T-helper 22 cell (primary cell): ENCODE measurements at places on chromosomes 13 and 19.

DNA sequence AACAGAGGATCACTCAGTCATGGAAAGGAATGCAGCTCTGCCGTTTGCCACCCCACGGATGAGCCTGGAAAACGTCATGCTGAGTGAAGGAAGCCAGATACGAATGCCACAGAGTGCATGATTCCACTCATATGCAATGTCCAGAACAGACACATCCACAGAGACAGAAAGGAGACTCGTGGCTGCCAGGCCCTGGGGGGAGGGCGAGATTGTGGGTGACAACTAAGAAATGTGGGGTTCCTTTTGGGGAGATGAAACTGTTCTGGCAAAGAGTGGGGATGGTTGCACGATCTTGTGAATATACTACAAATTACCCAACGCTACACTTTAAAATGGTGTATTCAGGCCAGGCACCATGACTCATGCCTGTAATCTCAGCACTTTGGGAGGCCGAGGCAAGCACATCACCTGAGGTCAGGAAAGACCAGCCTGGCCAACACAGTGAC, 27.2 kb upstream of the NAPA start:
- no peak for DNase-seq

- DNase-seq, result no peak
Observed at GRCh38 chr19:4891066-4891465, 11.6 kb downstream of the ARRDC5 start.

DNA sequence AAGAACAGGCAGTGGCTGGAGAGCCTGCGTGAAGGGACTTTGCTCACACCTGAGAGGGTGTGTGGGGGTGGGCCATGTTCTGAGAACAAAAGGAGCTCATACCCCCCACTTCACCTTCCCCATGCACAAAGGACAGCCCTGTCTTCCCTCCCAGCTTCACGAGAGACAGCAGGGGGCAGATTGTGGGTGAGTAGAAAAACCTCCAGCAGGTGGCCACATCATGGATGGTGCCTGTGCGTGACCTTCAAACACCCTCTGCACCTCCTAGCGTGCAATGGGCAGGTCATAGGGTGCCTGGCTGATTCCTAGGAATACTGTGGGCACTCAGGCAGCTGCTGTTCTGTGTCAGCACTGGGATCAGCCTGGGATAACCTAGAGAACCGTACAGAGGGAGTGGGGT, 36.3 kb upstream of the PSG9 start:
- no peak for DNase-seq

- no peak for DNase-seq
Observed at GRCh38 chr13:29853131-29853530, 2.7 kb upstream of the UBL3 start.

DNA sequence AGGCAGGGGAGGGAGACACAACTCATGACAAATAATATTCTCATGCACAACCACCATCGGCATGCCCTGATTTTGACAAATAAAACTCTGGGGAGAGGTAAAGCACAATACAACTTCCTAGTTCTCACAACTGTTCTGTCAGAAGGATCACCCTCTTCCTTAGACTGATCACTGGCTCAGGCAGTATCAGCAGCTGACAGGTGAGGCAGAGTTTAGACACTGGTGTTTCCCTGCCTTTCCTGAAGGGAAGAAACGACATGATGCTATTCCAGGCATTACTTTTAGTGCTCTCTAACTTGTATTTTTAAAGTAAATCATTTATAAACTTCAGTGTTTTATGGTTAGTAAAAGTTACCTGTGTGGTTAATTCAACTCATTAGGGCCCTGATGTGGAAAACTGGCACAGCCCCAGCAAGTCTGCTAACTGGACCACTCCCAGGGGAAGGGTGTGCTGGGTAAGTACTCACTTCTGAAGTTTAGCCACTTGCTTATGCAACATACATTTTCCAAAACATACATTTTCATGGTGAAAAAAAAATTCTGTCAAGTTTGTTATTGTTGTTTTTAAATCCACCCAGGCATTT, 82.8 kb downstream of the CRYL1 start:
- no peak for DNase-seq

DNA sequence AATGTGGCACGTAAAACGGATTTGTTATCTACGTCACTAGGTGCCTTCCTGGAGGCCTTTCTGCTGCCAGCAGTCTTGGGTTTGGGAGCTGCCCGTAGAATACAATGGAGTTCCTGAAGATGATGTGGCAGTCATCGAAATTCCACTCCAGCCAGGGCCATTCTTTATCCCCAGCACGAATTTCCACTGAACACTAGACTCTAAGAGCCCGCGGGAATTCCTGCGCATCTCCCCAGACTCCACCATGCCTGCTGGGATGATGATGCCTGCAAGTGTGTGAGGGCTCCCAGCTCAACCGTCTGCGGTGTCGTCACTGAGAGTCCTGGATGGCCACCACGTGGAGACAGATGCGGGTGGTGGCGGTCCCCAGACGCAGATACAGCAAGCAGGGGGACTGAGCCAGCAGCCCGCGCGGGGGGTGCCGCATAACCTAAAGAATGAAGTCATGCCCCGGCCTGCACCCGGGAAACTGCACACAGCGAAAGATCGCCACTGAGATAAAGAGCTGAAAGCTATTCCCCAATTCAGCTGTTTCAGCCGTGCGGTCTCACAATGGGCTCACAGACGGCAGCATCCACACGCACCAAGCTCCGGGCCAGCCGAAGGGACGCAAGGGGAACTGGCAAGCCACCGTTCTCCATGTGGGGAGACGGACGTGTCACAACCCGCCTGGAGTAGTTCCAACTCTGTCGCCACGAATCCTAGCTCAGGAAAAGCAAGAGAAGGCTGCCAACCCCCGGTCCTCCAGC, 41.1 kb downstream of the COL4A1 start:
- DNase-seq, result no peak

- no peak for DNase-seq
Observed at GRCh38 chr19:18788529-18789421, 2.3 kb downstream of the COMP start.

DNA sequence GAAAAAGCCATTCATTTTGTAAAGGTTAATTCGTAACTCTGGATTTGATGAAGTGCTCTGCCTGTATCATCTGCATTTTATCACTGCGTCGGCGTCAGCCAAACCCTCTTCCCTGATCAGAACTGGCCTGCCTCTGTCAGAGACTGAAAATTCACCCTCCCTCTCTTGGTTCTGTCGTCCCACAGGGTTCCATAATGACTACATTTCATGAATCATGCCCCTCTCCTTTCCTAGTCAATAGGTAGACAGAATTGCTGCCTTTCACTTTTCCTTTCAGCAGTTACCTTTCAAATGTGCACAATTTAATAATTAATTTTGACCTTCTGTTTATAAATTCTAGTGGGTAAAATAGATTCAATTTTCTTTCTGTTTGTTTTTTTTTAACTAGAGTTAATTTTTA, 423.4 kb downstream of the RFC3 start:
- no peak for DNase-seq

DNA sequence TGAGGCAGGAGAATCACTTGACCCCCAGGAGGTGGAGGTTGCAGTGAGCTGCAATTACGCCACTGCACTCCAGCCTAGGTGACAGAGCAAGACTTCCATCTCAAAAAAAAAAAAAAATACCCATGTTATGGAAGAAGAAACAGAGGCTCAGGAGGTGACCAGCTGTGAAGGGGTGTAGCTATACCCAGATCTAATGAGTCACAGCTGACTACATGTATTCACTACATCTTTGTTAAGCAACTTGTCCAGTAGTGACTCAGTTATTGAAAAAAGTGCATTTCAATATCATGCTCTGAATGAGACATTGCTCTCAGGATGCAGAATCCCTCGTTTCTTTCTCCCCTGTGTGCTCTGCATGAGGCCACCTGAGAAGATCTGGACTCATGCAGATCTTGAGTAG, 16.1 kb upstream of the SPART start:
- DNase-seq, result no peak

DNA sequence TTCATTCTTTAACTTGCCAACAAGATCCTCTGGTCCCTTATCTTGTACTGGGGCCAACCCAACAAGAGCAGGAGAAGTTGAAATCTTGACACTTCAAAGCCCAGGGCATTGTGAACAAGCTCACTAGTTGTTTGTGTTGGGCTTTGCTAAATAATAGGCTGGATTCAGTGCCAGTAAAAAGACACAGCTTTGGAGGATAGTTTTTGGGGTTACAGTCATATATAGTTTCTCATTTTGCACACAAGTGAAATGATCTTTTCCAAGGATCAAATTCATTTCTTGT, 30.3 kb upstream of the LRCH1 start:
- DNase-seq, result no peak

- DNase-seq, result no peak
Observed at GRCh38 chr13:38620876-38621275, 66.0 kb upstream of the FREM2 start.

DNA sequence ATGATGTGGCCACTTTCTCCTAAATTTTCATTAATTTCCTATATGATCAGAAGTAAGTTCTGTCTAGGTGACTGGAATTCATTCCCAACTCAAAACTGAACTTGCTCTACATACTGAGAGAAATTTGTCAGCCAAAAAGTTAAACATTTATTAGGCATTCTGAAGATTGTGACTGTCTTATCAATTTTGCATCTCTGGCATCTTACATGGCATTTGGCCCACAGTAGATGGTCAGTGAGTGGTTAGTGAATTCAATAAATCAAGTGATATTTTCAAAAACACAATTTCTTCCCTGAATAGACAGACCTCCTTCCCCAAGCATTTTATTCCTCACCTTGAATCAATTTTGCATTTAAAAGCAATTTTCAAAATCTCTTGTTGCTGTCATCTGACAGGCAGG, 363.2 kb upstream of the NBEA start:
- no peak for DNase-seq

- DNase-seq, result no peak
Observed at GRCh38 chr13:38412266-38412665, 62.6 kb downstream of the UFM1 start.

- DNase-seq, result peak; percentile 92
Observed at GRCh38 chr19:17469481-17470067, 750 bp upstream of the SLC27A1 start.

GRCh38 chr19:19452243-19453124, 47.0 kb downstream of the GATAD2A start:
- no peak for DNase-seq

- no peak for DNase-seq
Observed at GRCh38 chr13:52033039-52033438, 8.5 kb downstream of the UTP14C start.

- DNase-seq, result no peak
Observed at GRCh38 chr13:76048675-76049375, 412.7 kb downstream of the LMO7 start.

- DNase-seq, result no peak
Observed at GRCh38 chr13:111253365-111253872, 67.0 kb upstream of the TEX29 start.

DNA sequence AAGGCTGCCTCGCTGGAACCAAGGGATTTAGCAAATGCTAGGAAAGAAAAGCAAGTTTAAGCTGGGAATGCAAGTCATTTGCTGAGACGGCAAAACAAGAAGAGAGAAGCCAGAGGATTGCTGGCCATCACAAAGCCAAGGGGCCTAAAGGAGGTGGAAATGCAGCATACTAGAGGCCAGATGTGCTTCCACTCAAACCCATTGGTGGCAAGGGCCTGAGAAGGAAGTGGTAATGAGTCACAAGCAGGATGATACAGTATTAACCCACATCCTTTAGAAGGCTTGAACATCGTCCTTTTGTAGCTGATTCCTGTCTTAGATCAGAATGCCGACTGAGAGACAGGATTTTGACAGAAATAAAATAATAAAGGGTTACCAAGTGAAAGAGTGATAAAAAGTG, 68.2 kb downstream of the ITGBL1 start:
- no peak for DNase-seq

DNA sequence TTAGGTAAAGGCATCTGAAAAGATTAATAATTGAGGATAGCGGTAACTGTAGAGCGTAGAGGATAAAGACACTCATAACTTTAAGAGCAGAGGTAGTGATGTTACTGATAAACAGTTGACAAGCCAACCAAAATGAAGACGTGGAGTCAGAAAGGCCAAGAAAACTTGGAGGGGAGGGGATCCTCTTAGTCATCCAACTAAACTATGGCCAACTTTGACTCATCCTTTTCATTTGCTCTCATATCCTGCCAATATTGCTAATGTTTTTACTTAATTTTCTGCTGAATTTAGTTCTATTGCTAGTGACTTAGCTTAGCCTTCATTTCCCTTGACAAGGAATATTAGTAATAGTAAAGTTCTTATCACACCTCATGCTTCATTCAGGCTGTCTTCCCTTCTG, 13.4 kb downstream of the ITGBL1 start:
- no peak for DNase-seq

GRCh38 chr13:53783471-53783870, 754.9 kb downstream of the OLFM4 start:
- no peak for DNase-seq

DNA sequence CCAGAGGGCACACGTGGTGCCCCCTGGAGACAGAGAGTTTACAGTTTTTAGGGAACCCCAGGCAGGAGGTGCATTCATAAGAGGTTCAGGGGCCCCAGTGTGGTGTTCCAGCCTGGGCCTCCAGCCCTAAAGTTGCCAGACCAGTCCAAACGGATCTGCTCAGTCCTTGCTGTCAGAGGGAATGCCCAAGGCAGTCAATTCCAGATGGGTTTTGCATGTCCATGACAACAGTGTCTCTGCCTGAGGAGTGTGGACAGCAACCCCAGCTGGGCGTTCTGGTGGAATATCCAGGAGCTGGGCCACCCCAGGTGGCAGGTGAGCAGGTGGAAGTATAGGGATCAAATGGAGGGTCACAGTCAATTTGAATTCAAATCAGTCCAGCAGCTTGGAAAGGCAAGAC, 25.3 kb downstream of the FBXO27 start:
- no peak for DNase-seq

DNA sequence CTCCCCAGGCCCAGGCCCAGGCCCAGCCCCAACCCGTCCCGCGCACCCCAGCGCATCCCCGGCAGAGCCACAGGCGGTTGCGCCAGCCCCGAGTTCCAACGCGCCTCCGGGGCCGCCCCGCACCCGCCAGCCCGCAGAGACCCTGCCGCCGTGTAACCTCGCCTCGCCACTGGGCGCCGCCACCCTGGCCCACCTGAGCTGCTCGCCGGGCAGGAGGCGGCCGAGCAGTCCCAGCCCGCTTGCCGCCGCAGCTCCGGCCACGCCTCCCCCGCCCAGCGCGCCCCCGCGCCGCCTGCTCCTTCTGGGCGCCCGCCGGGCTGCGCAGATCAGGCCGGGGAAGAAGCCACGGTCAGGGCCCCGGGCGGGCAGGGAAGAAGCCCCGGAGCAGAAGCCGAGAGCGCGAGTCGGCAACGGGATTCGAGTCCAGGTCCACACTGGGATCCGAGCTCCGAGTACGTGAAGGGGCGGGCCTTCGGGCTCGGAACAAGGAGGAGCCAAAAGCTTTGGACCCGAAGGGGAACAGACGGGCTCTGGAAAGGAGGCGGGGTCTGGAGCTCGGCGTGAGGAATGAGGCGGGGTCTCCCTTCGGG, at the start of gene MBOAT7:
Gene MBOAT7, minus strand, starts transcription at position 436 of the 590 bp plus-strand sequence. CDS start 1,072 bp downstream, outside the sequence.
- no peak for DNase-seq

- no peak for DNase-seq
Observed at GRCh38 chr13:46604226-46604990, 51.4 kb downstream of the LRCH1 start.

- DNase-seq, result peak; percentile 57
Observed at GRCh38 chr19:21358768-21359451, at the start of gene ZNF738. Gene ZNF738, plus strand, starts transcription at chr19:21359000. Its CDS starts 141 bp downstream, at chr19:21359141.

- DNase-seq, result no peak
Observed at GRCh38 chr13:76745261-76746200, 140.7 kb downstream of the KCTD12 start.
